ACHN (cell line): ENCODE measurements at places on chromosomes 3 and 15.

- DNase-seq = no peak
Observed at GRCh38 chr15:40982855-40983254, 29.6 kb downstream of the CHAC1 start.

DNA sequence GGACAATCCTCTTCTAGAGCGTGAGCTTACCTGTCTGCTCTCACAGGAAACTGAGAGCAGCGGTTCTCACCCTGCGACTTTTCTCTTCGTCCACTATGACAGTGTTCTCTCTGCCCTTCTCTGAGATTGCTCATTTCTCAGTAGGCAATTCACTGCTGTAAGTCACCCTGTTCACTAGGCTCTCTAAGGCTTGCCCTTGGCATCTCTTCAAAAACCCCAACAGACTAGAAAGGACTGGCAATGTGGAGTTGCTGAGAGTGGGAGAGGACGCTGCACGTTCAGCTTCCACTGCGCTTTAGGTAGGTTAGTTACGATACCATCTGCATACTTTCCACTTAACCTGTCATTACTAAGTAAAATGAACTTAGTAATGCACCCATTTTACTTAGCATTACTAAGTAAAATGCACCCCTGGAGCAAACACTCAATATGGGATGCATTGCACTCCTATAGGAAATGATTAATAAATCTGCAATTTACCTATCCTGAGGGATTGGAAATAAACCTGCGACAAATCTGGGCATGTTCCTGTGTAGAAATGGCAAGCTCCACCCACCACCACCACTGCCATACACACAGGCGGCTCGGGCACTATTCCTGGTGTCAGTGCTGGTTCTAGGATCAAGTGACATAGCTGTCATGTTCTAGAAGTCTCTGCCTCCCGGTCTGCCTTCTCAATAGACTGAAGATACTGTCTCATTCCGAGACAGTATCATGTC is 21.4 kb downstream of the XPC start:
- DNase-seq = no peak

DNA sequence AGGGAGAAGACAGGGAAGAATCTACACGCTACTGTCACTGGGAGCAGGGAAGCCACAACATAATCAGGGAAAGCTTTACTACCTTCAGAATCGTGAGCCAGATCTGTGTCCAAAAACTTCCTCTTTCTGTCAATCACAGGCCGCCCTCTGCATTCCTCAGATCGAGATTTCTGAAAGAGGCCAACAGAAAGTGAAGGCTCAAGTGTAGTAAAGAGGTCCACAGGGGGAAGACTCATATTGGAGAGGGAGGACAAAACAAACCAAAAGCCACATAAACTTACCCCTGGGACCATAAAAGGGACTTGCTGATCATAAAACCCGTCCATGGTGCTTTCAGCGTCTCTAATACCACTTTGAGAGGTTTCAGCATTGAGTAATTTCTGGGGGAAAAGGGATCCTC is 3.3 kb downstream of the ETV5 start:
- no peak for DNase-seq

DNA sequence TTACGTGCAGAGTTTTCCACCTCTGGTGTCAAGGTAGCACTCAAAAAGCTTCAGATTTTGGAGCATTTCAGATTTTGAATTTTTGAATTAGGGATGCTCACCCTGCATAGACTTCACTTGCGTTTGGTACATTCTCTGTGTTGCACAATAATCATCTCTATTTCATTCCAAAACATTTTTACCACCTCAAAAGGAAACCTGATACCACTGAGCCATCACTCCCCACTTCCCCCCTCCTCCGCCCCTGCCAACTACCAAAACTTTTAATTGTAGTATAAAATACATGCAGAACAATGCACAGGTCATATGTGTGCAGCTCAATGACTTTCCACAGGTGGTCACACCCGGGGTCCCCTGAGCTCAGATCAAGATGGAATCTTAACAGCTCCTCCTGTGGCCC is 208.8 kb downstream of the SV2B start:
- no peak for DNase-seq

DNA sequence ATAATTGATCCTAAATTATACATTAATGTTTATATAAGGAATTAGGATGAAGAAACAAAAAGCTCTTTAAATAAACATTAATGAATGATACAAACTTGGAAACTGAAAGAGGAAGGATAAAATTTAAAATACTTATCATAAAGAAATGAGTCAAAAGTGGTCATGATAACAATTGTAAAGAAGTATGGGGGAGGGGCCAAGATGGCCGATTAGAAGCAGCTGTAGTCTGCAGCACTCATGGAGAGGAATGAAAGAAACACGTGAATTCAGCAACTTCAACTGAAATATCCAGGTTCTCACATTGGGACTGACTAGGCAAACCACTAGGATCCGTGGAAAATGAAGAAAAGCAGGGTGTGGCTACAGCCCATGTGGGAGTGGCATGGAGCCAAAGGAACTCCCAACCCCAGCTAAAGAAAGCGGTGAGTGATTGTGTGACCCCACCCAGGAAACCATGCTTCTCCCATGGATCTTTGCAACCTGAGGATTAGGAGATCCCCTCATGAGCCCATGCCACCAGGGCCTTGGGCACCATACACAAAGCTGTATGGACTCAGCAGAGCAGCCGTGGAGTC is 13.1 kb upstream of the CP start:
- DNase-seq = no peak

GRCh38 chr3:43028678-43029490 is 49.8 kb downstream of the GASK1A start:
- DNase-seq = no peak

- no peak for DNase-seq
Observed at GRCh38 chr3:150308037-150308319, 100.1 kb upstream of the TSC22D2 start.

- no peak for DNase-seq
Observed at GRCh38 chr15:92979011-92979701, 79.0 kb downstream of the CHD2 start.

DNA sequence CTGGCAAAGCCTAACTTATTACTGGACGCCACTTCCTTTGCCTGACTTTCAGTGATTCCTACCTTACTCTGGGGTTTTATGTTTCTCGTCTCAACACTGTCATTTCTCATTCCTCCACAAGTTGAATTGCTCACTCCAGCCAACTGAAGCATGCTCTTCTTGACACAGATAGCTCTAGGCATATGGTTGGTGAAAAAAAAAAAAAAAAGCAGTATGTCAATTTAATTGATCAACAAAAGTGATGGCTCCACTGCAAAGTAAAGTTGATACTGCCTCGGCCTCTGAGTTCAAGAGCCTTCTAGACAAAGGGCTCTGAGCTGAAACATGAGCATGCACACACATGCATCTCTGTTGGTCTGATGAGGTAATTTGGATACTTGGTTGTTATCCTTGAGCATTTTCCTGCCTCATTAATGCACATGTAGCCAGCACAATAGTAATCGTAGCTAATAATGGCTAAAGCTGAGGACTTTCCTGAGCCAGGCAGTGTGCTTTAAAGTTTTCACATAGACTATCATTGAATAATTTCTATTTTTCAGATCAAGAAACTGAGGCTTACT is 21.4 kb upstream of the UBE2Q2 start:
- DNase-seq = no peak

GRCh38 chr3:100227511-100227921 is 33.3 kb upstream of the TBC1D23 start:
- no peak for DNase-seq

- no peak for DNase-seq
Observed at GRCh38 chr3:22263042-22263441, 512.0 kb upstream of the ZNF385D start.
